Cardiac fibroblast (primary cell): ENCODE measurements at places on chromosomes 12 and 14.

GRCh38 chr12:113425960-113426453 is 3.8 kb downstream of the SDSL start:
- no peak for DNase-seq

GRCh38 chr12:8504351-8504750 is 9.0 kb upstream of the CLEC4D start:
- DNase-seq = no peak

GRCh38 chr12:99154216-99154982 is 493.2 kb upstream of the GARIN6 start:
- DNase-seq = peak; percentile 54

GRCh38 chr14:77004711-77005460 is 23.6 kb downstream of the IRF2BPL start:
- peak; percentile 23 for DNase-seq

- no peak for DNase-seq
Measured at GRCh38 chr12:25526778-25527177, 26.3 kb downstream of the LMNTD1 start.

GRCh38 chr14:102605029-102605428 is 12.6 kb downstream of the RCOR1 start:
- no peak for DNase-seq

DNA sequence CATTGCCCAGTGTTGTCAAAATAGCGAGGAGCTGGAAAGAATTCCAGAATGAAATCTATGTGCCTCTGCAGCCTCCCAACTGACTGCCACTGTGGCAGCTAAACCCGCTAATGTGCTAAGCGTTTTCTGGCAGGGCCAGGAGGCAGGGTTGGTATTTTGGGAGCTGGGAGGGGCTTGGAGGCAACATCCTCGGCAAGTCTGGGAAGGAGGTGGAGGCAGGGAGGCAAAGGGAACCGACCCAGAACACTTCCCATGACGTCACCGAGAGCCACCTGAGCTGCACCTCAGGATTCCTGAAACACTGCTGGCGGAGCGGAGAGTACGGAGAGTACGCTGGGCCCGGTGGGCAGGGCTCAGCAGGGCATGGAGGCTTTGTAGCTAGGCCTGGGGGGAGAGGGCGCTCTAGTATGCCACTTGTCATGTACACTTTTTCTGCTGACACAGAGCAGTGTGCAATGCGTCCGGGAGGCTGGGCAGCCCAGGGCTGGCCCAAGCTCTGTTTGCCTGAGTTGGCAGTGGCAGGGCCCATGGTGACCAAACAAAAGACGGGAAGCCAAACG is 81.5 kb downstream of the DPF3 start:
- DNase-seq = no peak
